ENCODE measurements at places on chromosomes 5 and 9. TPM values are rescaled to one million over a fixed set of nuclear protein-coding genes. Genes with fewer than 3 reads are reported as not detected.

DNA sequence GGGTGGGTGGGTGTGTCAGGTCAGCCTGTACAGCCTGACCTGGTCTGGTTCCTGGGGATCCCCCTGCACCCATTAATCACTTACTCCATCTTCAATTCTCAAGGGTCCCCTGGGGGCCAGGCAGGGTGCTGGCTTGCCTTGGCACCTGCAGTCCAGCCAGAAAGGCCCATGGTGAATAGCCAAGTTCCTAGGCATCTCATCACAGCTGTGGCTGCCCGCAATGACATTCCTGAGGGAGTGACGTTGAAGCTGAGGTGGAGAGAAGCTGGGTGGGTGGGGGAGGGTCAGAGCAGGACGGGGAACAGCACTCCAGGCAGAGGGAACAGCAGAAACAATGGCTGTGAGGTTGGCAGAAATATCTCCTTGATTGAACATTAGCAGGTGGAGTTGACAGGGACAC lies 10.6 kb downstream of the HMCN2 start:
- no peak for DNase-seq

The ZNF346 gene
- 8.5 TPM for total RNA-seq

GRCh38 chr5:143188692-143189091 lies 214.8 kb downstream of the NR3C1 start:
- DNase-seq = no peak

DNA sequence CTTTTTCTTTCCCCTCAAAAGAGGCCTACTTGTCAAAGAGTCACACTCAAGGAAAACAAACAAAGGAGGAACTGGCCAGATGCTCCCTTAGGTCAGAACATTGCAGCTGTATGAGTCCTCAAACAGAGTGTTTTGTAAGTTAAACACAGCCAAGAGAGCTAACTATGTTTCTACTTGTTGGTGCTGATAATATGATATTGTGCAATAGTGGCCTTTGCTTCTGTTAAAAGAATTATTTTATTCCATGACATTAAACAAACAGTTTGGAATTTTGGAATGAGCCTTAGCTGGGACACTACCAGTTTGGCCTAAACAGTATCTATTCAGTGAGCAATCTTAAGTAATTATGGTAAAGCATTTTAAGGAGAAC lies 56.0 kb upstream of the TPD52L3 start:
- no peak for DNase-seq

DNA sequence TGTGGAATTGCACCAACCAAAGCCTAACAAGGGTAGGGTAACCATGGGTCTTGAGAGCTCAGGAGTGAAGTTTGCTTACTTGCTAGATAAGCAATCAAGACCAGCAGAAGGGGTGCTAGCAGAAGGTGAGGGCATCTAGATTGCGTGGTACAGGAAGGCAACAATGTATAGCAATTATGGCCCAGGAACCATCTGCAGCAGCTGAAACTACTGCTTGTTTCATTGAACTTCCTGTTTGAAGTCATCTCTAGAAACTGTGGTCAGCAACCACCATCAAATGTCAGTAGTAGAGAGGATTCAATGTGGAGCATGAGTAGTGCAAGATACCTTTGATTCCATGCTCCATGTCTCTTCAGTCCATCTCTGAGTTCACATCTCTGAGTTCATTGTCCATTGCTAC lies 462.1 kb upstream of the GRAMD2B start:
- DNase-seq = no peak

The ASPN gene
- 17.5 TPM for total RNA-seq

The CDC20B gene
- total RNA-seq = not detected

GRCh38 chr5:95068289-95068910 lies 216.5 kb downstream of the MCTP1 start:
- DNase-seq = no peak

- DNase-seq = peak; percentile 4
These were observed 44.3 kb downstream of the SLC6A3 start for GRCh38 chr5:1400936-1401335.

DNA sequence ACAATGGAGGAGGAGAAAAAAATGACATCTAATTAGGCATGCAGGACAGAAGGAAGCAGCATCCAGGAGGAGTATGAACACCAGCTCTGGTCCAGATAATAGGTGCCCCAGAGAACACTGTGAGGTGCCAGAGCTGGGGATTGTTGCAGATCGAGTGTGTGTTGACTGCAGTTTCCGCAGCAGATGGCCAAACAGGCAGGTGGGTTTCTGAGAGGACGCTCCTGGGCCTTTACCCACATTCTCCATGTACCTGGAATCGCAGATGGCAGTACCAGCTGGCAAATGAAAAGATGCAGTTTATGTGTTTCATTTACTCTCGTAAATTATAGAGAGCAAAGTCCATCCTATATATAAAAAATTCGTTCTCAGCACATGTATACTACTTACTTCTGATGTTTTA lies 182.2 kb upstream of the ISL1 start:
- no peak for DNase-seq

The SYK gene
- 5.4 TPM for total RNA-seq

DNA sequence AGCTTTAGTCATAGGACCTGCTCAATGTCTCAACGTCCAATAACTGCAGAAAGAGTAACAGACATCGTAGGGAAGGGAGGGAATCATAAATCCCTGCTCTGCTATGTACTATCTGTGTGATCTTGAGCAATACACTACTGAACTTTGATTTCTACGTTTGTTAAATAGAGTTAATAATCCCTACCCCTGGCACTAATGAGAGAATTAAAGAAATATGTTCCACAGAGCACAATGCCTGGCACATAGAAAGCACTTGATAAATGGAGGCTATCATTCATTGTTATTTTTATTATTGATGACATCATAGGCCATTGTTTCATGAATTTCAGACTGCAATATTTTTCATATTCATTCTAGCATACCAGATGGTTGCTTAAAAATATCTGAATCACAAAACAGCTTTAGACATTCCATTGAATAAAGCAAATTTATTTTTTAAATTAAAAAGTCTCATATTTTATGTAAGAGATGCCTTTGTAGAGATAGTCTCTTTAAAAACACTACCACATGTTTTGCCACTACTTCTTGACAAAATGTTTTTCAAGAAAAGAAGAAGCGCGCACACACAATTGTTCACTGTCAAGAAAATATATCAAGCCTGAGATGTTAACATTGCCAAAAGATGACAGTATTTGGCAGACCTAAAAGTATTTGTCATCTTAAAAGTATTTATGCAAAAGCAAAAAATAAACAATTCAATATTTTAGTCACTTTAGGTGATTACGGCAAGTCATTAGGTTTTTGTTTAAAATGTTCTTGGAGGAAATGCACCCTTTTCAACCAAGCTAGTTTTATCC lies 108.5 kb downstream of the EBF1 start:
- no peak for DNase-seq

The CNTNAP3 gene
- total RNA-seq = 9.9 TPM

The PROB1 gene
- total RNA-seq = 46.3 TPM

The SPINK6 gene
- not detected for total RNA-seq

DNA sequence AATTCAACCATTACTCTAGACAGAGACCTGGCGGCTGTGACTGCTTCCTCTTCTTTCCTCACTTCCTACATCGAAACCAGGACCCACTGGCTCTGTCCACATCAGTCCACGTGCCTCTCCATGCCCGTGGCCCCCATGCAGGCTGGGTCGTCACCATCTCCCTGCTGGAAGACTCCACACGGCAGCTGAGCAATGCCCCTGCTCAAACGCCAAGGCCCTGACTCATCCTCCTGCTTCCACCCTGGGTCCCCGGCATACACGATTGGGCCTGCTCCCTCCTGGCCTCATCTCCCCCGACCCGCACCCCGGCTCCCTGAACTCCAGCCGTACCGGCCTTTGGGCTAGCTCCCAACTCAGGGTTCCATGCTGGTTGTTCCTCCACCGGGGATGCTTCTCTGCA lies 67.2 kb upstream of the IER5L start:
- DNase-seq = peak; percentile 13

The SLC45A2 gene
- not detected for total RNA-seq

GRCh38 chr5:167447466-167448375 lies 843.7 kb upstream of the WWC1 start:
- DNase-seq = no peak

DNA sequence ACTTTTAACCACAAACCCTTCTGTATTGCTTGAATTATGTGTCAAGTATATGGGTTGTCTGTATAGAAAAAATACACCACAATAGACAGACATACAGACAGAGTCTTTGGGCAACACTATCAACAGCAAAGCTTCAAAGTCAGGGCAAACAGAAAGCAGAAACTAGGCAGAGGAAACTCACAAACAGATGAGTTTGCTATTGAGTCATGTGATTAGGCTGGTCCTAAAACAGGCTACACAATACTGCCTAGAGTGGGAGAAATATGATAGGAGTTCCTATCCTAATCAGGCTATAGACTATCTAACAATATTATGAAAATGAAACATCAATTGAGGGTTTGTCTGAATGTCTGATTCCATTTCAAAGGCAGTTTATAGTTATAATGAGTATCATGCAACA lies 156.4 kb downstream of the EDIL3 start:
- no peak for DNase-seq

The CDH12 gene
- not detected for total RNA-seq

DNA sequence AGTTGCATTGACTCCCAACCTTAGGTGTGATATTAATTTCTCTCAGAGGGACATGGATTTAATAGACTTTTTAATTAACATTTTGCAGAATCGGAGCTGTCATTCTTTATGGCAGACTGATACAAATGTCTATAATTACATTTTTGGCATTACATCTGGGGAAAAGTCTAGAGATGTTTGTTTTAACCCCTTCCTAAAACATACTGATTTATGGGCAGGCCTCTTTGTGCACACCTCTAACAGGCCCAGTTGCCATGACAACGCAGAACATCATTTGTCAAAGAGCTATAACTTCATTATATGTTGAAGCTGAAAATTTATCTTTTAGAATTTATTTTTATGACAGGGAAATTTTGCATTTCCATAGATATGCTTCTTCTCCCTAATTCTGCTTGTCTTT lies 158.5 kb downstream of the NTRK2 start:
- no peak for DNase-seq

DNA sequence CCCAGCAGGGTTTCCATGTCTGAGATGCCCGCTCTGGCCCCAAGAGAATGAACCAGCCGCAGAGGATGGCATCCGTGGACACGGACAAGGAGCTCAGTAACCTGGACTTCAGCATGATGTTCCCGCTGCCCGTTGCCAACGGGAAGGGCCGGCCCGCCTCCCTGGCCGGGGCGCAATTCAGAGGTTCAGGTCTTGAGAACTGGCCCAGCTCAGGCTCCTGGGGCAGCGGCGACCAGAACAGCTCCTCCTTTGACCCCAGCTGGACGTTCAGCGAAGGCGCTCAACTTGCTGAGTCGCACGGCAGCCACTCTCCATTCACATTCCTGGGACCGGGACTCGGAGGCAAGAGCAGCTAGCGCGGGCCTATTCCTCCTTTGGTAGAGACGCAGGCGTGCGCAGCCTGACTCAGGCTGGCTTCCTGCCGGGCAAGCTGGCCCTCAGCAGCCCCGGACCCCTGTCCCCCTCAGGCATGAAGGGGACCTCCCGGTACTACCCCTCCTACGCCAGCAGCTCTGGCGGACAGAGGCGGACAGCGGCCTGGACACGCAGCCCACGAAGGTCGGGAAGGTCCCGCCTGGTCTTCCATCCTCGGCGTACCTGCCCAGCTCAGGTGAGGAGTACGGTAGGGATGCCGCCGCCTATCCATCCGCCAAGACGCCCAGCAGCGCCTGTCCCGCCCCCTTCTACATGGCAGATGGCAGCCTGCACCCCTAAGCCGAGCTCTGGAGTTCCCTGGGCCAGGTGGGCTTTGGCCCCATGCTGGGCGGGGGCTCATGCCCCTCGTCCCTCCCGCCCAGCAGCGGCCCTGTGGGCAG lies 74.4 kb downstream of the INSL6 start:
- DNase-seq = no peak

The C5orf58 gene
- 1.0 TPM for total RNA-seq

The NTRK2 gene
- total RNA-seq = 3.8 TPM

GRCh38 chr5:76641514-76642120 lies 18.4 kb upstream of the F2RL2 start:
- DNase-seq = peak; percentile 30

- DNase-seq = no peak
These were observed 18.7 kb downstream of the CPLX2 start for GRCh38 chr5:175889910-175890684.

- DNase-seq = no peak
These were observed 10.6 kb downstream of the DDX46 start for GRCh38 chr5:134769206-134769605.

DNA sequence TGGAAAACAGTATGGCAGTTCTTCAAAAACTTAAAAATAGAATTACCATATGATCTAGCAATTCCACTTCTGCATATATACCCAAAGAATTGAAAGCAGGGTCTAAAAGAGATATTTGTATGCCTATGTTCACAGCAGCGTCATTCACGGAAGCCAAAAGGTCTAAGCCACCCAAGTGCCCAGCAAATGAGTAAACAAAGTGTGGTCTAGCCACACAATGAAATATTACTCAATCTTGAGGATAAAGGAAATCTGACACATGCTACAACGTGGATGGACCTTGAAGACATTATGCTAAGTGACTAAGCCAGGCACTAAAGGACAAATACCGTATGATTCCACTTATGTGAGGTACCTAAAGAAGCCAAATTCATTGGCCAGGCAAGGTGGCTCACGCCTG lies 11.1 kb upstream of the MED27 start:
- no peak for DNase-seq

The ANKRD31 gene
- total RNA-seq = 0.11 TPM

The PPP3R2 gene
- total RNA-seq = not detected

DNA sequence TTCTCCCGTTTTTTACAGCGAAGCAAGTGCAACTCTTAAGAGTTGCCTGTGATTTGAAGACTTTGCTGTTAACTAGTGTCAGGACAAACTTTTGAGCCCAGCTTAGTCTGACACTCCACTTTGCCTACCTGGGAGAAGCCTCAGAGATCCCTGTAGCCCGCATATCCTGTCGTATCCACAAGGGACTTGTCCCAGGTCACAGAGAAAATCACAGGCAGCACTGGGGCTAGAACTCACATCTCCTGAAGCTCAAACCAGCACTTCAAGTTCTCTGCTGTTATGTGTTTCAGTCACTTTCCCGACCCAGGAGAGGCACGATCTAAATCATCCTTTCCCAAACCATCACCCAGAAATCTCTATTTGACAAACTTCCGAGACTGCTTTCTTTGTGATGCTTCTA lies 584.5 kb downstream of the ACTL7B start:
- no peak for DNase-seq

The GLT6D1 gene
- not detected for total RNA-seq

DNA sequence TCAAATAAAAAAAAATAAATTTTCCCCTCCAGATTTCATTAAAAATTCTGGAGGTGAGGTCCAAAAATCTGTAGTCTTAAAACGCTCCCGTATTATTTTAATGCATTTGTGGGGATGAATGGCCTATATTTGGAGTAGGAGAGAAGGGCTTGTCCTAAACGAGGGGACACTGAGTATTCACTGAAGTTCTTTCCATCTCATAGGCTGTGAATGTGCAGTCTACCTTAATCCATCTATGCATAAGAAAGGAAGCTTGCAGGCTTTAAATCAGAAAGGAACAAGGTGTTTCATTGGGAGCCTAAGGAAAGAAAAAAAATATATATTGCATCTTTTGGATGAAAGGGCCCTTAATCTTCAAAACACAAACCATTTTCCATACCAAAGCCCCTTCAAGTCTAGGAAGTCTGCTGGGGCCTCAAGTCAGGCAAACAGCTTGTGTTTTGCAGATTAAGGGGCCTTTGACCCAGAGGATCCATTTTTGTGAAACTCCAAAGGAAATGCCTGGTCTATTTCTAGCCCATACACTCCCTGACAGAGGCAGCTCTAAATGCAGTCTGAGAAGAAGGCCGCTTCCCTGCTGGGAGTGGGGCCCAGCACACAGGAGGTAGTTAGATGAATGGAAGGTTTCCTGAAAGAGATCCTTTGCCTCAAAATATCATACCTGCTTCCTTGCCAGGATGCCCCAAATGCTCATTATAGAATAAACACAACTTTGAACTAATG lies 35.6 kb downstream of the BRINP1 start:
- no peak for DNase-seq

Measured in left ventricle myocardium inferior (tissue), 1 donor.